Activated CD4-positive, alpha-beta T cell treated with anti-CD3 and anti-CD28 coated beads, Interleukin-2, amount 10 ng/mL, durations not matched to agents 7 days and 5 days (primary cell): ENCODE measurements at places on chromosomes 3 and 15.

GRCh38 chr3:69785769-69786320 lies 46.6 kb downstream of the MITF start:
- DNase-seq: no peak

DNA sequence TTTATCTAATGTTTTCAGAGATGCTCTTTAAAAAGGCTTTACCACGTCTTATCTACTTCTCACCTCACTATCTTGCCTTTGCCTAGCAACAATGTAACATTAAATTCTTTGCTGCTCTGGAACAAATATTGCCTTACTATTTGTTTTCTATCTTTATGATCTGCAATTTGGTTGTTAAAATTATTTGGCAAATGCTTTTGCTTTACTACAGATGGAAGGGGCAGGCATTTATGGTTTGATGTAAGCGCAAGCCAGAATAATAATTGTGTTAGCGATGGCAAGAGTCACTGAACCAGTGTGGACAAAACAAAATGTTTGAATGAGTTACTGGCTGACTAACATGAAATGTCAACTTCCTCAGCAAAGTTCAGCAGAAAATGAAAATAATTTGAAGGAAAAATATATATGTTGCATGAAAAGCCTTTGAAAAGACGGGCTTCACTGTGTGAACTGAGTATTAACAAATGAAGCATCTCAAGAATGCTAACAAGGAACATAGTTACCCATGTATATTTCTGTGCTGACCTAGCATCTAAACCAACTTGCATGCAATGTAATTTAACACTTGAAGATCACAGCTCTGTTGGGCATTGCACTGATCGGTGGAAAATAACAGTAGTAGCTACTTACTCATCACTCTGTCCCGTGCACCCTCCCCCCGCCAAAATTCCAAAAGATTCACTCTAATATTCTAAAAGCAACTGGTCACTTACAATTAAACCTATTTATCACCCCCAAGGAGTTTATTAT lies 454.0 kb upstream of the ARHGEF26 start:
- DNase-seq: no peak

DNA sequence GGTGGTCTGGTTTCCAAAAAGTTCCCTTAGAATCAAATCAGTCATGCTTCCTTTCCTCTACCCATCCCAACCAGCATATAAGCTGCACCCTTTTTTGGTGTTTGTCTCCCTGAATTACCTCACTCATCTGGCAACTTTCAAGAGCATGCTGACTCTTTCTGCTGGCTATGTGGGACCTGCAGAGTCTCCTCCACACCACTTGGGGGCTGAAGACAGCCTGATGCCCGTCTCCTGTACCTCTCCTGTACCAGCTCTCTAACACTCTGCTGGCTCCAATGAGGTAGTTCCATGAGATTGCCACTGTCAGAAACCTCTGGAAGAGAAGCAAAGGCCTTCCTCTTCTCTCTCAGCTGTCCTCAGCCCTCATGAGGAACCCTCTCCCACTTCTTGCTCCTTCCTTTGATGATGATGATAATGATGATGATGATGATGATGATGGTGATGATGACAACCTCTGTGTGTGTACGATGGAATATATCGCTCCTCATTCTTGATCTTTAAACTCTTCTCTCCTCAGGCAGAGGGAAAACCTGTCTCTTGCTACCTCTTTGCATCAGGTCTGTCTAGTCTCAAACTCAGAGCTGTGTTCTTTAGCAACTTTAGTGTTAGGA lies 257.5 kb downstream of the ZNF621 start:
- no peak for DNase-seq

DNA sequence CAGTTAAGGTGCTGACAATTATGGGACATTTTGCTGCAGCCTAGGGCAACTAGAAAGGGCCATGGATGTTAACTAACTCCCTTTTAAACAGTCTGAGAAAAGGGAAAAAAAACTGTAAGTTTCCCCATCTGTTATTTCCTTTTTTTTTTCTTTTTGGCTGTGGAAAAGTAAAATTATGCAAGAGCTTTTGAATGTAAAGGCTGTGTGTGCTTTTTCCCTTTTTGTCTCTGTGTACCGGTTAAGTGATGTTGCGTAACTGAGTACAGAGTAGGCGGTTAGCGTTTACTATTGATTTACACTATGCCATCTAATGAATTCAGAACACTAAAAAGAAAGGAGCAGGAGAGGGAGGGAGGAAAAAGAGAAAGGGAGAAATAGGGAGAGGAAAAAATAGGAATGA lies 403.6 kb downstream of the TIGIT start:
- DNase-seq: no peak

DNA sequence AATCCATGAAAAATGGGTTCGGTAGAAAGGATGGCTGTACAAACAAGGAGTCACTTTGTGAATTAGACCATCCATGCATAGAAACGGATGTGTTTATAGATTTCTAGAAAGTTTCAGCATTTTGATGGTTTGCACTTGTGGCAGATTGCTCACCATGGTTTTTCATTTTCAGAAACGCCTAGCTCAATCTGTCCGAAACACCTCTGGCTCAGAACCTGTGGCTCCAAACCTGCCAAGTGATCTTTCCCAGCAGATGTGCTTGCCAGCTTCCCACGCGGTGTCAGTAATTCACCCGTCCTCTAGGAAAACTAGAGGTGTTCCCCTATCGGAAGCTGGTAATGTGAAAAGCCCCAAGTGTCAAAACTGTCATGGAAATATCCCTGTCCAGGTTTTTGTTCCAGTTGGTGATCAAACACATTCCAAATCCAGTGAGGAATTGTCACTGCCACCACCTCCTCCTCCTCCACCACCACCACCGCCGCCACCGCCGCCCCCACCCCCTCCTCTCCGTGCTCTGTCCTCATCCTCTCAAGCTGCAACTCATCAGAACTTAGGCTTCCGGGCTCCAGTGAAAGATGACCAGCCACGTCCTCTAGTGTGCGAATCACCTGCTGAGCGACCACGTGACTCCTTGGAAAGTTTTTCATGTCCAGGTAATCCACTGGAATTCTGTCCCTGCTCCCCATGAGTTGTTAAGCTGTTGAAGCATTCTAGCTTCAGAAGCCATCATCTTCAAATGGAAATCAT lies 21.2 kb downstream of the WHAMM start:
- no peak for DNase-seq

DNA sequence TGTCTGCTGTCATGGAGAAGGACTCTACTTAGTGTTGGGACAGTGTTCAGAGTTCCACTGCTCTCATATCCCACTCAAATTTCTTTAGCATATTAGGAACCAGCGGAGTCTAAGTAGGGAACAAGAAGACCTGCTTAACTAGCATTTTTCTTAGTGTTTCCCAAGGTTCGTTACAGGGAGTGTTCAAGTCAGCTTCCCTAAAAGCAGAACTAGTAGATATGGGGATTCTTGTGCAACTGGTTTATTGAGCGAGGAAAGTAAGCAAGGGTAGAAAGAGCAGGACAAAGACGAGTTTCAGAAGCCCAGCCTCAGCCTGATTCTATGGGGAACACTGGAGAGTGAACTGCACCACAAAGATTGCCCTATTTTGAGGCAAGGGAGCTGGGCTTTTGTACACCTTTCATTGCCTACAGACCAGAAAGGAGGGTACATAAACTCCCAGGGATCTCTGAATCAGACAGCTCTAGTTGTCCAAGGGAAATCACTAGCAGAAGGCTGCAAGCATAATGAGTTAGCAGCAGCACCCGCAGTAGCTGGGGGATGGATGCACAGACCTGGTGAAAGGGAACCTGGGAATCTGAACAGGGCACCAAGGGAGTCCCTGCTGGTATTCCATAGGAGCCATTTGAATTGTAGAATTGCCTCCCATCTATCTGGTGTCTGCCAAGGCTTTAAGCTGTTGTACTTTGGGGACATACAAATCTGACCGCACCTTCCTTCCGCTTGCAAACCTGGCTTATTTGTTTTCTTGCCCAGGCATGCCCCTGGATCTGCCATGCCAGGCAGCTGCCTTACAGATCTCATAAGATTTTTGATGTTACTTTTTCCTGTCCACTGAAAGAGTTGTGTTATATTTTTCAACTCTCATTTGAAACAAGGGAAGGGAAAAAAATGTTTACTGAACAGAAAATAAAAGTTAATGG lies 15.1 kb downstream of the CMTM7 start:
- no peak for DNase-seq

DNA sequence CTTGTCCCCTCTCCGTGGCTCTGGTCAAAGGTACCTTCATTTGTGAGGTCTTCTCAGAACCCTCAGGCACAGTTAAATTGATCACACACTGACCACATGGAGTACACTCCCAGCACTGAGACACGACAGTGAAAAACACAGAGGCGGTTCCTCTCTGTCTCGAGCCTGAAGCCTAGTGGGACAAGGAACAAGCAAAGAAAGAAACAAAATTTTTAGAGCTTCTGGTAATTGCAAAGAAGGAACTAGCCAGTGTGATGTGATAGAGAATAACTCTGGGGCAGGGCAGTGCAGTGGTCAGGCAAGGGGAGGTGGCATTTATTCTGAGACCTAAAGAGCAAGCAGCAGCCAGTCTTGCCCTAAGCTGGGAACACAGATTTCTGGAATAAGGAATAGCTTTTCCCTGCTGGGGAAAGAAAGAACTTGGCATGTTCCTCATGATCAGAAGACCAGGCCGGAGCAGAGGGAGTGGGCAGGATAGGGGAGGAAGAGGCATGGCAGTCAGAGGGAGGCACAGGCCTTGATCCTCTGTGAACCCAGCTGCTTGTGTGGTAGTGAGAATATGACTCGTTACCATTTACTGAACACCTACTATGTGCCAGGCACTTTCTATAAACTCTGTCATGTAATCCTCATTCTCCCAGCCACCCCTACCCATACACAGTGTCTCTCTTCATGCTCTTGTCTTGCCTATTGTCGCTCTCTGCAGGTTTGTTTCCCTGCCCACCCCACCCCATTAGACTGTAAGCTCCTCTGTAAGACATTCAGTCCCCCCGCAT lies 262.3 kb upstream of the HES1 start:
- no peak for DNase-seq

DNA sequence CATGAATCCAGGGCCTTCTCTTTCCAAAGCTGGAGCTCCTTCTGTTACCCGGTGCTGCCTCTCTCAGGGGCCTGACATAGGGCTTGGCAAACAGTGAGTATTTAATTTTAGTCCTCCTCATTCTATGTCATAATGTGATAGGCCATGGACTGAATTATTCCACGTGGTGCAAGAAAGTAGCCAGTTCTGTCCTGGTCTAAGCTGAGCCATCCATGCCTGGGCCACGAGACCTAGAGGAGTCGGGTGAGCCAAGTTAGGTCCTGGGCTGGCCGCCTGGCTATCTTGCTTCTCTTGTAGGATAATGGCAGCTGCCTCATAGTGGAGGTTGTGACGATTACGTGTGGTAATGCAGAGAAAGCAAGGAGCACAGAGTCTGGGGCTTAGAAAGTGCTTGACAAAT lies 170.6 kb downstream of the FAM43A start:
- DNase-seq: no peak

- DNase-seq: peak; percentile 39
Observed at GRCh38 chr15:99059010-99059981, 45.6 kb upstream of the SYNM start.

GRCh38 chr3:192855434-192855833 lies 62.2 kb downstream of the MB21D2 start:
- DNase-seq: no peak

DNA sequence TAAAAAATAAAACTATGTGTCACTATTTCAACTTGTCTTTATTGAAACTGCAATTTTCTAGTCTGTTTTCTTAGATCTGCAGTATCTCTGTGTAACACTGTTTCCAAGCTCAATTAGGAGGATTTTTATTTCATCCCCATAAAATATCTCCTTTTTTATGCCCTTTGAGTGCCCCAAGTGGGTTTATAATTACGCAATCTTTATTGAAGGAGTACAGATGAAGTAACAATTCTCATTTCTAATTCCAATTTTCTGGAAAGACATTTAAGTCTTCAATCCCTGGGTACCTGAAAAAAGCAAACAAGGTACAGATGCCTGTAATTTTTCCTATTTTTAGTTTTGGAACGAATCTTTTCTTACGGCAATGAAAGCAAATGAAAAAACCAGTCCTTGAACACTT lies 61.3 kb downstream of the CYP19A1 start:
- DNase-seq: no peak
